ENCODE measurements at places on chromosomes 12 and 14.

DNA sequence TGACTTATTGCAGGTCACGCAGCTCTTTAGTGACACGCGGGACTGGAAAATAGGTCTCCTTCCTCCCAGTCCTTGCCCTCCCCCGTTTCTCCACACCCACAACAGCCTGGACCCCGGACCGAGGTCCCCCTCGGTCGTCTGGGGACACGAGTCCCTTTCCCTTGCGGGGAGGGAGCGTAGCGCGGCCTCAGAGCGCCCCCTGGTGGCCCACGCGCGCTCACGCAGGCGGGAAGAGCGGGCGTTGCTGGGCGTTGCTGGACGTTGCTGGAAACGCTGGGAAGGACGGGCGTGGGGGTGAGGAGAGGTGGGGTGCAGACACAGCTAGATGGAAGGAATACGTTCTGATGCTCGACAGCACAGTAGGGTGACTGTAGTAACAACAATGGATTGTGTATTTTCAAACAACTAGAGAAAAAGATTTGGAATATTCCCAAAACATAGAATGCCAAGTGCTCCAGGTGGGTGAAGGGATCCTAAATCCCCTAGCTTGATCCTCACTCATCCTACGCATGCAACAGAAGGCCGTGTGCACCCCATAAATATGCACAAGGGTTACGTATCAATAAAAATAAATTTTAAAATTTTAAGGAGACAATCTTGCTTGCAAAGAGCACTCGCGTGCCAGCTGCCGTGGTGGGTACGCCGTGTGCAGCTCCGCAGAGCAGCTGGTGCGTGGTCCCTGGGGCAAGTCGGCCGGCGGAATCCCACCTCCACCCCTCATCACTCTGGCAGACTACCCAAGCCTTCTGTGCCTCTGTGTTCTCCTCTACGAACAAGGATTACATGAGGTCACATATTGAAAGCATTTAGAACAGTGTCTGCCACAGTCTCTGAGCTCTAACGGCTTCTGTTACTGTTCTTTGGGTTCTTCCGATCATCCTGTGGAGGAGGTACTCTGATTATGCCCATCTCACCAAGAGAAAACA, 87.4 kb downstream of the B4GALNT3 start:
- DNase-seq: no peak

GRCh38 chr12:109714913-109715244, 1.3 kb downstream of the FAM222A start:
- no peak for DNase-seq

GRCh38 chr12:57461276-57461916, 1.8 kb downstream of the GLI1 start:
- DNase-seq: peak; percentile 22

DNA sequence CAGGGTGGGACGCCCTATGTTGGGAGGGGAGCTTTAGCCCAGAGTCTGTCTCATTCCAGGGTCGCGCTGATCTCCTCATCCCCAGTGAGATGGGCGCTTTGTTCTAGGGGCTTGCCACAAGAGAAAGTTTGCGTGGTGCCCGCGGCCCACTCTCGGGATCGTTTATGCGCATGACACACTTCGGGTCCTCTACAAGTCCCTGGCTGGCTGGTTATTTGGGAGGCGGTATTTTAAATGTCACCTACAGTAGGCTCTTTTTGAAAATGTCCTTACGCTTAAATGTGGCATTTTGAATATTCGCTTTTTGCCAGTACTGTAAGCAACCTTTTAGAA, 541 bp downstream of the GOLT1B start:
- DNase-seq: no peak

GRCh38 chr12:28025821-28026505, 53.4 kb upstream of the PTHLH start:
- DNase-seq: no peak

DNA sequence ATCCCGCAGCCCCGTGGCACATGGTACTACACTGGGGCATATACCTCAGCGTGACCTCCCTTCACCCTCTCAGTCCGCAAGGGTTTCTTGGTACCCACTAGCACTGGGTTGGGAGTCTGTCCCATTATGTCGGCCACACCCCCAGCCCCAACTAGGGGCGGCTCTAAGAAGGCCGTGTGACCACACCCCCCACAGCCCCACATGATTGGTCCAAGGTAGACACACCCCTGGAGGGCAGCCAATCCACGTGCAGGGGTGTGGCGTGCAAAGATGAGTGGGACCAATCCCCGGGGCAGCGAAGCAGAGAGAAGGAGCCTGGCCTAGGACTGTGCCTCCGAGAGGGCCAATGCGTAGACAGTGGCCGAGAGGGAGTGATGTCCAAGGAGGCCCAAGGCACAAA, 34.6 kb upstream of the BEGAIN start:
- no peak for DNase-seq

DNA sequence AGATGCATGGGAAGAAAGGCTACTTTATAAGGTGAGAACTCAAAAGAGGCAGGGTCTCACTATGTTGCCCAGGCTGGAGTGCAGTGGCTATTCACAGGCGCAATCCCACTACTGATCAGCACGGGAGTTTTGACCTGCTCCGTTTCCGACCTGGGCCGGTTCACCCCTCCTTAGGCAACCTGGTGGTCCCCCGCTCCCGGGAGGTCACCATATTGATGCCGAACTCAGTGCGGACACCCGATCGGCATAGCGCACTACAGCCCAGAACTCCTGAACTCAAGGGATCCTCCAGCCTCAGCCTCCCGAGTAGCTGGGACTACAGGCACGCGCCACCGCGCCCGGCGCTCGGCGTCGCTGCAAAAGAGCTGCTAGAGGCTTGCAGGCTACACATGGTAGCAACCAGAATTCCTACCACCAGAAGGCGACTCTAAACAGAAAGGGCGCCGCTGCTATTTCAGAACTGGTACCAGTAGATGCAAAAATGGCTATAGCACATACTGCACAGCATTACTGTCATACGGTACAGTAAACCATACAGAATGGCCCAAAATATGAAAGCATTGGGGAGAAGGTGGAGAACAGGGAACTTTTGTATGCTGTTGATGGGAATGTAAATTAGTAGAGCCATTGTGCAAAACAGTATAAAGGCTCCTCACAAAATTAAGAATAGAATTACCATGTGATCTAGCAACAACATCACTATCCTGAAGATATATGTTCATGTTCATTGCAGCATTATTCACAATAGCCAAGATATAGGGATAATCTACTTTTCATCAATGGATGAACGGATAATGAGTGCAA, 1.2 kb upstream of the NEMF start:
- DNase-seq: peak; percentile 71

GRCh38 chr12:123941624-123942237, 30.9 kb downstream of the CCDC92 start:
- DNase-seq: no peak

- DNase-seq: no peak
Measured at GRCh38 chr12:131379738-131380137, 331.2 kb upstream of the SFSWAP start.

DNA sequence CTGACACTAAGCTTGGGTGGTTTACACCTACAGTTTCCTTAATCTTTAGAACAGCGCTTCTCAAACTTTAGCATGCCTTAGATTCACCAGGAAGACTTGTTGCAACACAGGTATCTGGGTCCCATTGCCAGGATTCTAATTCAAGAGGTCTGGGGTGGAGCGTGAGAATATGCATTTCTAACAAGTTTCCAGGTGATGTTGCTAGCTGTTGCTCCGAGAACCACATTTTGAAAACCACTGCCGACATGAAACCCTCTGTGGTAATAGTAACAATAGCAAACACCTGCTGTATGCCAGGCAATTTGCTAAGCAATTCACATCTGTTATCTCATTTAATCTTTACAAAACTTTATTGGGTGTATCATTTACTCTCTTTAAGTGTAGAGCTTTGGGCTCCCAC, 58.6 kb downstream of the TRHDE start:
- no peak for DNase-seq

- DNase-seq: no peak
Measured at GRCh38 chr12:82964446-82964845, 277.7 kb downstream of the TMTC2 start.

DNA sequence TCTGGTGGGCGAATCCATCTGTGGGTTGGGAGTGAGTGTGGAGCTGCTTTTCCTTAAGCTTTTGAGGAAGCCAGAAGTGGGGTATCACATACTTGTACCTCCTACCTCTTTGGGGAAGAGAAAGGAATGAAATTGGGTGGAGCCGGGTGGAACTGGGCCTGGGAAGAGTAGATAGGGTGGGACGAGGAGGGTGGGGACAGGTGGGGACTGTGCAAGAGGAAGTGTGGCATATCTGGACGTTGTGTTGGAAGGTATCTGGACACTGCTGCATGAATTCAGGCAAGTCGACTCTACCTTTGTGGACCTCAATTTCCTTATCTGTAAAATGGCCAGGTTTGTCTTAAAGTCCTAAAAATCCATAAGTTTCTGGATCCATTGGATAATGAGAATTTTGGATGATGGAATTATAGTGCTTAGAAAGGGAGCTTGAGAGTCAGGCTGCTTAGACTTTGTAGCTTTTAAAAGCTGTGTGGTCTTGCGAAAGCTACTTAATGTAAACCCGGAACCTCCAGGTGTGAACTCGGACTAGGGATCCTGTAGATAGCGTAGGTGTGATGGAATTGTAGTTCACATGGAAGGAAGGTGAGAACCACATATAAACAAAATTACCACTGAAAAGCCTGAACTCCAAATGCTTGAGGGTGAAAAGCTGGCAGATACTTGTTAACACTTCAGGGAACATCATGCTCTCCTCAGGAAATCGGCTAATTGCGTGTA, 2.1 kb downstream of the VRTN start:
- no peak for DNase-seq

DNA sequence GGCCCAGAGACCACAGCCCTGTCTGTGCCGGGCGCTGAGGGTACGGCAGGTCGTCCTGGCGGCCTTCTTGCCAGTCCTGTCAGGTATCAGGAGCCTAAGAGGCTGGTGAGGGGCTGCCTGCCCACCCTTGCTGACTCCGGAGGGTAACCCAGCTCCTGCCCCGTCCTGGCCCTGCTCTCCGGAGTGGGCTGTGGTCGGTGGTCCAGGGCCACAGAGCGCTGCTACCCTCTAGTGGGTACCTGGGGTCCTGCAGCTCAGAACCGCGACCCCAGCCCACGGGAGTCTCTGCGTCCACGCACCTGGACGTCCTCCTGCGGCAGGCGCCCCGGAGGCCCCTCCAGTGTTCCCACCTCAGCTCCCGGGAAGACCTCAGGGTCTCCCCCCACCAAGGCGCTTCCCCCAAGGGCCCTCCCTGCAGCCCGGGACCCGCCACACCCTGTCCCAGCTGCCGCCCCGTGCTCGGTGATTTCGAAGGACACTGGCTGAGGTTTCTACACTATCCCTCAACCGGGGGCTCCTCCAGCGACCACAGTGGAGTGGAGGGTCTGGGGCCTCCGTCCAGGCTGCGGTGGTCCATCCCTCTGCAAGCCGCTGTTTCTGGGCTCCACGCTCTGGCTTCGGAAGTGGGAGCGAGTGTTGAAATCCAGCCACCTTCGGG, 75.9 kb upstream of the FBRSL1 start:
- no peak for DNase-seq

DNA sequence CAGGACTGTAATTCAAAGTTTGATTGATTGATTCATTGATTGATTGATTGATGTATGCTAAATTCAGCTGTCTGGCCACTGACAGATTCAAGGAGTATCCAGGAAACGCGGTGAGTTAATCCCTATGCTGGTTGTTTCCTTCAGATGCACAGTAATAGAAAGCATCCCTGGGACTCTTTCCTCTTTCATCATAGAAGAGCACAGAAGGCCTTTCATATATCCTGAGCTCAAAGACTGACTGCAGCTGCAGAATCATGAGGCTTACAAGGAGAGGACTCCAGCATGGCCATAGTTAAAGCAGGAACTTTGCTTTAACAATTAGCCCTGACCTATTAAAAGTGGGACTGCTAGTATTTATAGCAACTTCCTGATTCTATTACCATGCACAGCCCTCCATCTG, 187.7 kb upstream of the TMTC1 start:
- DNase-seq: no peak

DNA sequence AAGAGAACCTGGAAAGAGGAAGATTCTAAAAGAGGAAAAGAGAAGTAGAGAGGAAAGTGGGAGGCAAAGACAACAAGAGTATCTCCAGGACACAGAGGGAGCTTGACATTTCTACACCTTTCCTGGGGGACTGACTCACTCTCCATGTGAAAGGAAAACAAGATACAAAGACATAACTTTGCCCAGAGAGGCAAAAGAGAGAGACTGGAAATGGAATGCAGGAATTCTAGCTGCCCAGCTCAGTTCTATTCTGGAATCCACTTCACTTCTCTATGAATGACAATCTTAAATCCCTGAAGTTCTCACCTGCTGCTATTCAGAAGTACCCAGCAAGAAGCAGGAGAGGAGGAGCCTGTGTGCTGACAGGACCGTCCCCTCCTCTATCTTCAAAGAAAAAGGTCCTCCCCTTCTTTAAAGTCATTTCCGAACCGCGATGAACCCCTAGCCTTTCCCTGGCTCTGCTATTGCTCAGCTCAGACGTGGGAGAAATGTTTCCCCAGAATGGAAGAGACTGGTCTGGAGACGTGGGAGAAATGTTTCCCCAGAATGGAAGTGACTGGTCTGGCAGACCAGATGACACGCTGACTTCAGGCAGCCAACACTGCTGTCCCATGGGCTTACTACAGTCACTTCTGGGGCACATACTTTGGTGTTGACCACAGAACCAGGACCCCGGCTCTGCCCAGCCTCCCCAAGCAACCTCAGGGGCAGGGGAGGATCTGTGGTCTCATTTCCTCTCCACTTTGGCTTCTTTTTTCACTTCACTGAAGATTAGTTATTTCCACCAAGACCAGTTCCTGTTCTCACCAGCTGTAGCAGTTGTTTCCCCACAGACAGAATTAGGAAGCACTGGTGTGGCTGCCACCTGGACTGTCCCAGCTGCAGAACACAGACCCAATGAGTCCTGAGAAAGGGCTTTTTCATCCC, 8.3 kb downstream of the FMNL3 start:
- no peak for DNase-seq

- DNase-seq: no peak
Measured at GRCh38 chr12:104520242-104520900, 63.6 kb downstream of the CHST11 start.

- no peak for DNase-seq
Measured at GRCh38 chr12:92674500-92674899, 28.3 kb upstream of the PLEKHG7 start.

DNA sequence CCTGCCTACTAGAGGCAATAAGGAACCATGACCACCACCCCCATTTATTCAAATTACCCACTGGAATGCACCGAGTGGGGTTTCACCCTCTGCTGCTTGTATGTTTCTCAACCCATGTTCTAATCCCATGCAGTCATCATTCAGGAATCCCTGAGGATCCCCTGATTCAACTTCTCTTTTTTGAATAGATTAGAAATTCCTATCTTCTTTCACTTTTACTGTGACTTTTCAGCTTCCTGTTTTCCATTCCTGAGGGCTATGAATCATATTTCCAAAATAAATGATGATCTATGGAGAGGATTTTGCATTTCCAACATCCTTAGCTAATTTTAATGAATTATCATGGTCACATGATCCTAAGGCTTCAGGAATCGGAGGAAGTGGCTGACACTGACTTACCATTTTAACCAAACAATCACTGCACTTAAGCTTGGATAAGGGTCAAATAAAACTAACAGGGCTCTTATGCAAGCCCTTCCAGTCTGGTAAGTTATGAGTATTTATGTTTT, 19.4 kb upstream of the P2RX4 start:
- DNase-seq: no peak

- DNase-seq: no peak
Measured at GRCh38 chr14:102859911-102860310, 62.6 kb upstream of the AMN start.

- DNase-seq: no peak
Measured at GRCh38 chr12:34298971-34299801, 276.9 kb downstream of the ALG10 start.

GRCh38 chr12:116133149-116133548, 144.3 kb downstream of the MED13L start:
- DNase-seq: no peak

- DNase-seq: no peak
Measured at GRCh38 chr12:126998747-126999285, 1268.2 kb upstream of the TMEM132C start.

- no peak for DNase-seq
Measured at GRCh38 chr14:26597071-26597588, 703 bp downstream of the NOVA1 start.
